ENCODE measurements at places on chromosomes 4 and X.

DNA sequence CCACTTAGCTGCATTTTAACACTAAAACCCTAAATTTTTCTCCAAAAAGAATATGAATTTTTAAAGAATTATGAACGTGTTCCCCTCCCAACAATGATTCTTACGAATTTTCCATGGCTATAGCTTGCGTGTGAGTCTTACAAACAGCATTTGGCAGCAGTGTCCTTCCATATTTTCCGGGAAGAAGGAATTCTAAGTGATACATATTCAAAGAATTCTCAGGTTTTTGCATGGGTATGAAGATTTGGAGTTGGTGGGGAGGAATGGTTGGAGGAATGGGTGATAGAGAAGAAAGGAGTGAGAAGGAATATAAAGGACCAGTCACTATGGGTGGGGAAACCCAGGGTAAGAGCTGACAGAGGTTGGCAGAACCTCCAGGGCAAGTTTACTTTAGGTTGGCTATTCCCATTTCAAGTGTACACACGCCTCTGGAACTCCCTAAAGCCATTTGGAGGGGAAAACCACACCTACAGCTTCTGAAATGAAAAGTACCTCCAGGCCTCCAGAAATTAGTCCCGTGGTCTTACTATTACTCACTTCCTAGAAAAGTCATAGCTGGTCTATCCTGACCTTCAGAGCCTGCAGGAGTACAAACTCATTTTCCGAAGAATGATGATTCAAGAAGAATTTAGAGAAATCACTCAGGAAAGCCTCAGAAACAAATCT is 420.8 kb upstream of the DIPK2B start:
- no peak for DNase-seq

- no peak for DNase-seq
Measured at GRCh38 chr4:83454686-83455085, 937 bp downstream of the HELQ start.

GRCh38 chr4:140755774-140756318 is 339 bp downstream of the TBC1D9 start:
- no peak for DNase-seq

GRCh38 chr4:153189016-153189801 is 15.0 kb upstream of the TRIM2 start:
- DNase-seq = no peak

All from effector CD4-positive, alpha-beta T cell (primary cell).